ENCODE measurements at places on chromosomes 16 and 17.

GRCh38 chr17:47698749-47699535, 5.0 kb downstream of the TBKBP1 start:
- peak; percentile 93 for DNase-seq

DNA sequence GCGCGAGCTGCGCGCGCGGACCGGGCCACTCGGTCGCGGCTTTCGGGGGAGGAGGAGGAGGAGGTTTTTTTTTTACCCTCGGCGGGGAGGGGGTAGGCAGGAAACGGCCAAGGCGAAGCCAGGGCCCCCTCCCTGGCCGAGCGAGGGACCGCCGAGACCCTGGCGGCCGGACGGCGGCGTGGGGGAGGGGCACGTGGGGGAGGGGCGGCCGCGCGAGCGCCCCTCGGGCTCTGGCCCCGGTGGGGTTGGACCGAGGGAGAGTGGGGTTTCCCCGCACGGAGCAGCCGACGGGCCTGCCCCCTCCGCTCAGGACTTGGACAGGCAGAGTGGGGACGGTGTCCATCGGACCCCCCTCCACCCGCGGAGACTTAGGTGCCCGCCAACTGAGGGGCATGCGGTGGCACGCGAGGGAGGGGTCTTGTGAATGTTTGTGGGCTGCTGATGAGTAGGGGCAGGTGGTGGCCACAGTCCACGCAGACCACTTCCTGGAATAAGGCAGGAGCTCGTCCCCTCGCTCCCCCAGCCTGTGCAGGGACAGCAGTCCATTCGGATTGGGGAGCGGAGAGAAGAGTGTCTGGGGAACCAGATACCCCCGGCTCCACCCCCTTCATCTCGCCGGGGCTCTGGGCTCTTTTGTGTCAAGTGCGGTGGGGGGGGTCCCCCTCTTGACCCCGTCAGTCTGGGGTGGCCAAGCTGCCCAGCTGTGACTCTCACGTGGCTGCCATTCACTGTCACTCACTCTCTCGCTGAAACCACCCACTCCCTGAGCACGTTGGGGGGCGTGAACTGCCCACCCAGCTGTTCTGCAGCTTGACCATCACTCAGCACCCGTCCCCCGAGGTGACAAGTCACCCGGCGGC, 3.0 kb upstream of the CHD3 start:
- DNase-seq, result peak; percentile 47

GRCh38 chr16:27005386-27005785, 61.3 kb upstream of the C16orf82 start:
- DNase-seq, result no peak

DNA sequence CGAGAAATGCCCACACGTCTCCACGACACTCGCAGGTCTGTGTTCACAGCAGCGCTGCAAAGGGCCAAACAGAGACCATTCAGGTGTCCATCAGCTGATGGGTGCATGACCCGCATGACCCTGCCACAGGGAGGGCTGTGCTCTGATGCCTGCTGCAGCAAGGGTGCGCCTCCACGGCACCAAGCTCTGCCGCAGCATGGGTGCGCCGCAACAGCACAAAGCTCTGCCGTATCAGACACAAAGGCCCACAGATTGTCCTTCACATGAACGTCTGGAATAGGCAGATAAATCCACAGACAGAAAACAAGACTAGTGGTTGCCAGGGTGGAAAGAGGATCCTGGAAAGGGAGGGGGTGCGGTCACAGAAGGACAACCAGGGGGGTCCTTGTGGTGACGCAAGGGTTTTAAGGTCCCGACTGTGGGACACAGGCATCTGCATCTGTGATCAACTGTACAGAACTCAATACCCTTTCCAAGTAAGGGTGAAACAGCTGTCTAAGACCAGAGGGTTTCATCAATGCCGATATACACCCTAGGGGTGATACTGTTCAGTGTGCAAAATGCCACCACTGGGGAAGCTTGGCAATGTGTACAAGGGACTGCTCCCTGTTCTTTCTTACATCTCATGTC, 121.0 kb downstream of the ANKRD11 start:
- DNase-seq, result no peak

- DNase-seq, result peak; percentile 95
Measured at GRCh38 chr17:48678141-48678971, 44.0 kb downstream of the PRAC1 start.

DNA sequence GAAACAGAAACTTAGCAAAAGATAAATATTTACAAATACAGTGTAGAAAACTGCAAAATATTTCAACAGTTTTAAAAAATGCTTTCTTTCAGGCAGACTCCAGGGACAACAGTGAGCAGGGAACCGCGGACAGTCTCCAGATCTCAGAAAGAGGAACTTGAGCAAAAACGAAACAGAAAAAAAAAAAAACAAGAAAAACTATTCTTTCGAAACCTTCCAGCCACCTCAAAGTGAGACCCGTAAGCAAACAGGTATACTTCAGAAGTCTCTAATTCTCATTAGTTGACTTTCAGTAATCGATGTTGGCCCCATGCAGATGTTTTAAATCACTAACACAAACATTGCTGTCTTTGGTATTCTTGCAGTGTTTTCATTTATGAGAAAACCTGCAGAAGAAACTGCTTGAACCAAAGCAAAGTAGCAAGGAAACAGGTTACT, 15.7 kb upstream of the CCL1 start:
- DNase-seq, result no peak

GRCh38 chr17:46159686-46160085, 33.5 kb downstream of the KANSL1 start:
- DNase-seq, result no peak

DNA sequence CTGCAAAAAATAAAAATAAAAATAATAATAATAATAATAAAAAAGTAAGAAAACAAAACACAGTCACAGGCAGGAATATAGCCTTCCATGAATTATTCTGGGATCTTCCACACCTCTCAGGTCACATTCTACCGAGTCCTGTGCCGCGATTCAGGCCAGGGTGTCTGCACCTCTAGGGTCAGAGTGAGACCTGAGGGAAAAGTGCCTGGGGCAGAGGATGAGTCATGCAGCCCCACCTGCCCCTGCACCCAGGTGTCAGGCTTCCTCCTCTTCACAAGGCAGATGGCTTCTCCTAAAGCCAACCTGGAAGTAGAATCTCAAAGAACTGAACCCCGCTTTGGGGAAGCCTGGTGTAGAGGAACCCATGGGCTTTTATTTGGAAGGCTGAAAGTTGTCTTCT, 283.7 kb downstream of the CPPED1 start:
- no peak for DNase-seq

- no peak for DNase-seq
Measured at GRCh38 chr17:4919511-4920047, 12.5 kb upstream of the GP1BA start.

GRCh38 chr16:24075931-24076716, 180.0 kb upstream of the CACNG3 start:
- no peak for DNase-seq

DNA sequence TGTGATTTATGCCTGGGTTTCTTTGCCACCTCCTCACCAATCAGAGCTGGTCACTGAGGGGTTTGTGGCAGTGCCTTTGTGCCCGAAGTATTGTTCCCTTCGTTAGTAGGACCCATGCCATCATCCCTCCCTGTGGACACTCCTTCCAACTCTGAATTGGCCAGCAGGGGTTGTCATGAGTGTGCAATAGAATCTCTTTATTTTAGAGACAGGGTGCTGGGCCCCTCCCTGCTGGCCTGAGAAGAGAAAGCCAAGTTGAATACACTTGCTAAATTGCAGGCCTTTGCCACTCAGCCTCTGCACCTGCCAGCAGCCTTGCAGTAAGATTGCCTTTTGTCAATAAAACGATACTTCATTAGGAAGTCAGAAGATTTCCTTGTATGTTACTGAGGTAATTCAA, 40.7 kb upstream of the SLC12A3 start:
- no peak for DNase-seq

GRCh38 chr16:56202036-56202435, 10.7 kb downstream of the GNAO1 start:
- DNase-seq, result no peak

GRCh38 chr16:49731911-49732310, 124.0 kb downstream of the ZNF423 start:
- no peak for DNase-seq

GRCh38 chr17:10088444-10088843, 110.0 kb downstream of the GAS7 start:
- DNase-seq, result no peak

DNA sequence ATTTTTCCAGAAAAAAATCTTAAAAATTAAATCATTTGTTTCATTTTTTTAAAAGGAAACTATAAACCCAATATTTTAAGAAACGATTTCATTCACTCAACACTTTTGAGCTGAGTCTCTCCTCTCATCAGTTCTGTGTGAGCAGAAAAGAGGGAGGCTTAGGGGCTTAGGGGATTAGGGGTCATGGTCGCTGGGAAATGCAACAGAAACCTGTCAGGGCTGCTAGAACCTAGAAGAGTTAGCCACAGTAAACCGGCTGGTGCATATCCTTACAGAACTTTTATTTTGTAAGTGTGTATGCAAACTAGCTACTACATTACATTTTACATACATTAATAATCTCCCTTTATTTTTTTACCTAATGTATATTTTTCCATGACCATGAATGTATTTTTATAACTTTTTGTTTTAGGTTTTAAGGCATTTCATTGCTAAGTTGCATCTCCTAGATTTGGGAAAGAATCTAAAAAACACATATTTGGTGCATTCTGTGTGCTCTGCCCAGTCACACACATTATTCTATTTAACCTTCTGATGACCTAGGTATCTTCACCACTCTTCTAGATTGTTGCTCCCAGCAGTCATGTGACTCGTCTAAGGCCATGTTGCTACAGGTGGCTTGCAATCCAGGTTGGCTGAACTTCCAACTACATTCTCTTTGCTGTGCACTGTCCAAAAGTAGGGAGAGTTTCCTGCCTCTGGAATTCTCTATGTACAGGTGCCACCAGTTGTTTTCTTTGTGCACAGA, 24.4 kb downstream of the TBC1D3B start:
- no peak for DNase-seq

GRCh38 chr17:50620858-50621257, 13.8 kb upstream of the ABCC3 start:
- peak; percentile 79 for DNase-seq

GRCh38 chr17:27984816-27985215, 57.7 kb upstream of the NLK start:
- DNase-seq, result no peak

DNA sequence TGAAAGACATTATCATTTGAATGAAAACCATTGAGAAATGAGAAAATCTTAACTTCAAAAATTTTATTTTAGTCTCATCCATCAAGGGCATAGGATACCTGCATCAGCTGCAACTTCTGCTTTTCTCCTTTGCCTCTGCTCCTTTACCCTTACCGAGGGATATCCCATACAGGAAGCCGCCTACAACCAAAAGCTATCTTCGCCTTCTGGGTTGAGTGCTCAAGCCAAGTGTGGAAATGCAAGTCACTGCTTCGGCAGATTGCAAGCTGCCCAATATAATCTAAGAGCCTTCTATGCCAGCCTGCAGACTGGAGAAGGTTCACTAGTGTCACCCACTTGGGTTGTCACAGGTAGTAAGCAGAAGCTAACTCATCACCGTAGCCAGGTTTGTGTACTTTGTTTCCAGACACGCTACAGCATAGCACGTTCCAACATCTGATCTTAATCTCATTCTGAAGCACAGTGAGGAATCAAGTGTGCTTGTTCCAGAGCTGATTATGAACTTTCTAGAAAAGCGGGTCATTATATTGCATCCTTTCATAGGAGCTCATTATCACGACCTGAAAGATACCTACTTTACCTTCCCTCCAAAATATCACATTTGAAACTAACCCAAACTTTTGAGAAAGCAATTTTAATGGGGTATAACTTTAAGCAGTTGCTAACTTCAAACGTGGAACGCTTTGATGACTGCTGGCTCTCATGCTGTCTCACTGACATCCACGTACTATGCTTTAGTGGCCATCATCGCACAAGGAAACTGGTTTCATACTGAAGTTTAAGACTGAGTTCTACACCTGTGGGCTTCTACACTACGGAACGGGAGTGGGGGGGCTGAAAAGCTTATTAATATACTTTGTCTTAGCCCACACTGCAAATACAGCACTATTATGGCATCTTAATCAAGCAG, 8.0 kb upstream of the UNK start:
- DNase-seq, result no peak

GRCh38 chr16:55328611-55329569, 4.9 kb downstream of the IRX6 start:
- DNase-seq, result no peak

DNA sequence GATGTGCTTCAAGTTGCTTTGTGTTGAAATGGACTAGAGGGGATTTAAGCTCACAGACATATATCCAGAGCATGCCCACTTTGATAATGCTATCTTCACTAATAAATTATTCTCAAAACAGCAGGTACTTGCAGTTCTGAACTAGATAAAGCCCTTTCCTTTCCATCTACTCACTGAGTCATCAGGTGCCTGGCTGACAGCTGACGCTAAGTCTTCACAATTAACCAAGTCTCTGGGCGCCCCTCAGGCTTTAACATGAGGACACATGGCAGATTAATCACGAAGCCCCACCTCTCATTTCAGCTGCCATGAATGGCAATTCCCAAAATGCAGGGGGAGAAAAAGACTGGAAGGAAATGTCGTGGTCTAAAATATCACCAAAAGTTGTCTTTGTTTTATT, 29.5 kb upstream of the CRISPLD2 start:
- DNase-seq, result no peak

- DNase-seq, result no peak
Measured at GRCh38 chr16:65176603-65177002, 54.7 kb upstream of the CDH11 start.

DNA sequence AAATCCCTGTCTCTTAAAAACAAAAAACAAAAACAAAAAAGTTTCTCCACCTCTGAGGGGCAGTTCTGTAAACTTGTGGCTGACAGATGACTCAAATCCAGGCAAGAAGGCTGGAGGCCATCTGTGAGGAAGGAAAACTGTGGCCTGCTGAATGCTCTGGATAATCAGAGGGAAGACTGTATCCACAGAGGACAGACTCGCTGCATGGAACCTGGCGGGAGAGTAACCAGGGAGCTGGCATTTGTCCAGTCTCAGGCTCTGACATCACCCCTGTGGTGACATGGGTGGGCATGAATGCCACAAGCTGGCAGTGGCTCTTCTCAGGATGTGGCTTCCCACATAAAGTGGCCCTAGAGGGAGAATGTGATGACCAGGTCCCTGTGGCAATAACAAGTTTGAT, 2.8 kb upstream of the KSR1 start:
- no peak for DNase-seq

GRCh38 chr17:40854175-40854814, 12.7 kb downstream of the KRT12 start:
- no peak for DNase-seq

DNA sequence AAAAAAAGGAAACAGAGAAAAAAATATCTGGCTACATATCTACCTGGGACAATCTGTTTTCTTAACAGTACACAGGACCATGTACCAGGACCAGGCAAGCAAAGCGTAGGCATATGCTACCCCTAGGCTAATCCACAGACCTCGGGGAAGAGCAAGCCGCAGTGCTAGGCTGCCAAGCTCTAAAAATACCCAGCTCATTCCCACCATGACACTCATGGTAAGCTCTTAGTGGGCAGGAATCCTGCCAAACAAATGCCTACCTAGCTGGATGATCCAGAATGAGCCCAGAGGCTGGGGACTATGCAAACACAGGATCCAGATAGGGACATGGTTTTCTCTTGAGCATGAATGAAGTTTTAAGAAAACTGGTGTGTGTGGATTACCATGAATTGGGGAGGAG, 95.6 kb downstream of the GRIN2A start:
- DNase-seq, result no peak

Measured in D341Med (cell line).